ENCODE measurements at places on chromosomes 6 and 20.
A peak's percentile ranks its signal among the peaks of the same experiment; 100 is the strongest.

DNA sequence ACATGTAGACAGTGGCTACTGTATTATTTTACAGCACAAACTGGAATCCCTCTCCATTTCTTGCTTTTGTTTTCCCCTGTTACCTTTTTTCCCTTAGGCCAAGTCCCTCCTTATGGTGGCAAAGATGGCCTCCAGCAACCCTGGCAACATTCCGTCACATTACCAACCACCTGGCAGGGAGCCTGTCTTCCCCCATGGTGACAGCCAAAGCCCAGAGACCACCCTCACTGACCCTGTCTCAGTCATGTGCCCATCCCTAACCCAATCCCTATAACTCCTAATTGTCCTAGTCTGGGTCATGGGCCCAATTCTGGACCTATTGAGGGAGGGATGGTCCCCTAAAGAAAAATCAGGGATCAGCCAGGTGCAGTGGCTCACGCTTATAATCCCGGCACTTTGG lies 27.6 kb downstream of the PARD6B start:
- no peak for DNase-seq

DNA sequence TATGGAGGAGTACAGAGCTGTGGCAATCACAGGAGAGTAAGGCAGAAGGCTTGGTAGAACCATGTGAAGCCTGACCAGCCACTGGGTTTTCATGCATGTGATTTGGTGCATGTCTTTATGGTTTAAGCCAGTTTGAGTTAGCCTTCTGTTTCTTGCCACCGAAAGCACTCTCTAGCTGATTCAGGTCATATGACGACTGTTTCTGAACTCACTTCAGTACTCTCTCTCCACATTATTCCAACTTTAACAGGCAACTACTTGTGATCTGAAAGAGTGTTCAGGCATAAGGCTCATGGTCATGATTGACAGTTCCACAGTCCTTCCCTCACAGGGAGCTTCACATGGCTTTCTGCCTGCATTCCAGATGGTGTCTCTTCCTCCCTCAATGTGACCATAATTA lies 63.3 kb upstream of the TAB2 start:
- DNase-seq, result no peak

DNA sequence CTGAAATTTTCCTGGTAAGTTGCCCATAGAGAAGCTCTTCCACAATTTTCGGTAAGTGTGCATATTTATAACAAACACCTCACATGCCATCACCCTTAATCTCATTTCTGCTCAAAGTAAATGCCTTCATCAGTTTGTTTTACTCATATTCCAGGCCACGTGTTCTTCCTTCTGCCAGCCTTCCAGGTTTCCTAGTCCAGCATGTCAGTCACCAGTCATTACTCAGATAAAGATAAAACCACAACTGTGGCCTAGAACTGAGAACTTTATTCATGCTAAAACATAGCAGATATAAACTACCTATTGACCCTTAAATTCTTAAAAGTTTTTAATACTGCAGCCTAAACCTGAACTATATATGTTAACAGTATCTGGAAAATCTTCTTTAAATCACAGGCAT lies 149.5 kb upstream of the SLC22A16 start:
- no peak for DNase-seq

DNA sequence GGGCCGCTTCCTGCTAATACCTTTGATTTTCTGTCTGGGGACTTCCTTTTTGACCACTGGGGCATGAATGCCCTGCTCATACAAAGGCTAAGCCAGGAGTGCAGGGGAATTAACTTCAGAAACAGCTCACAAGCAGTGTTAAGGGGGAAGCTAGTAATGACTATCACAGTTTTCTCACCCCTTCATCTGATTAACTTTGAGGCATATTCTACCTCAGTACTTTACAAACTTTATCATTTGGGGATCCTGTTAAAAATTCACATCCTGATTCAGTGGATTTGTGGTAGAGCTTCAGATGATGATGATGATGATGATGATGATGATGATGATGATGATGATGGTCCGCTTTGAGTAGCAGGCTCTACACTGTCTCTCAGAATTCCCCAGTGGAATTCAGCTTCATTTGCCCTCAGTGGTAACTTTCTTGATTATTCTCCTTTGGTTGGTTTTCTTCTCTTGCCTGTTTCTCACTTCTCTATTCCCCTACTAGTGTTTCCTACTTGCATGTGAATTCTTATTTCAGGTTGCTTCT lies 78.4 kb upstream of the TMEM170B start:
- DNase-seq, result no peak

DNA sequence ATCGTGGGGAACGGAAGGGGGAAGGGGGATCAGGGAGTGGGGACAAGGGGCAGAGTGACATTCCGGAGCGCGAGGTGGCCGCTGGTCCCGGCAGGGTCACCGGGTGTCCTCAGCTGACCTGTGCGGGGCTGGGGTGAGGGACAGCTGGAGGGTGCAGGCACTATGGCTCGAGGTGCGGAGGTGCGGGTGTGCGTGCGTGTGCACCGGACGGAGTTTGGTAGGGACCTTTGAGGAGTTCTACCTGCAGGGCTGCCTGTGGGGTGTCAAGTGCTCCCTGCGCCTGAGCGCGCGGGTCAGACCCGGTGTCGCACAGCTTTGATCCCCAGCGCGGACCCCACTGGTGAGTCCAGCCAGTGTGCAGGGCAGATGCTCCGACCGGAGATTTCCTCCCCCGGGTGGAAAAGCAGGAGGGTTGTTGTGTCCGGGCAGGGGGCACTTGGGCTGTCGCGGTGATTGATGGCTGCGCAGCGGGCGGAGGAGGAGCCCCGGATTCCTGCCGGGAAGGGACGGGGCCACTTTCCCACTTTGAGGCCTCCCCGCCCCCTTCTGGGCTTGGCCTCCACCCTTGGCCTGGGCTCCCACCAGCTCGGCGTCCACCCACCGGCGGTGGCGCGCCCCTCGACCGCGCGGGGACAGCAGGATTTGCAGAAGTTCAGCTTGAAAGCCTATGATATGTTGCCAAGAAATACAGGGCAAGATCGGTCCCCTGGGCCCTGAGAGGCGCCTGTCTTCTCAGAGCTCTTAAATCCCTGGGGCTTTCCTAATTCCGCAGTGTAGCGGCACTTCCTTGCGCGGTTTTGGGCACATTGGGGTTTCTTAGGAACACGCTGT lies 658 bp downstream of the RIN2 start:
- DNase-seq, result no peak

DNA sequence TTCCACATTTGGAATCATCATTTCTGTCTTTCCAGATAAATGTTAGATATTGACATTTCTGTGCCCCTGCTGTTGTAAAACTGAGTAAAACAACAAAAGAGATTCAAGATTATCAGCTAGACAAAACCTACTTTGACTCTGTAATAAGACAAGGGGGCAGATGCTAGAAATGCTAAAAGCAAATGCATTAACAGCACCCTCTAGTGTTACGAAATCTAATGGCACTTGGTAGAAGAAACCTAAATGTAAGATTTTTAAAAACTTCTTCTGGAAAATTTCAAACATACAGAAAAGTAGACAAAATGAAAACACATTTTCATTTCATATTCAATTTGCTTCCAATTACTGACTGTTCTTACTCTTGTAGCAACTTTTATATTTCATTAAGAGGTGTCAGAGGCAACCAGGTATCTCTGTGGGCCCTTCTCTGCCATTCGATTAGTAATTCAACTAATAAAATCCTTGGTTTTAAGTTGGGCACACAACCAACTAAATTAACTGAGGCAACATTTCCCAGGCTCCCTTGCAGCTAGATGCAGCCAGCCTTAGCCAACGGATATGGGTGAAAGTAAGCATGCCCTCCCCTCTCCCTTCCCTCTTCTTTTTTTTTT lies 45.0 kb downstream of the SLC23A2 start:
- DNase-seq, result no peak

GRCh38 chr6:164129218-164129617 lies 714.7 kb downstream of the QKI start:
- DNase-seq, result no peak

DNA sequence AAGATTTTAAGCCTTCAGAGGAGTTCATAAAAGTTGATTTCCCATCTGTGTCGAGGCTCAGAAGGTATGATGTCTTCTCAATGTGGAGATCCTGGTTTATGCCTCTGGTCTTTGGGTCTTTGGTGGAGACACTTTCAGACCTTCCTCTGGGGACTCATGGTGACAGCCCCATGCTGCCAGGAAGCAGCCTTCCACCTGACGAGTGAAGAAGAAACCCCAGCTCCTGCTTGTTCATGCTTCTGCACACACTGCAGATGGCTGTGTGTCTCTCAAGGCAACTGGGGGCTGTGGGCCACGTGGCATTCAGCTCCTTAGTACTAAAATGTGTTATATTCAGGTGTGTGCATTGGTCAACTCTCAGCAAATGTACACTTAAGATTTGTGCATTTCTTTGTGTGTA lies 4.9 kb upstream of the SCP2D1 start:
- DNase-seq, result no peak

DNA sequence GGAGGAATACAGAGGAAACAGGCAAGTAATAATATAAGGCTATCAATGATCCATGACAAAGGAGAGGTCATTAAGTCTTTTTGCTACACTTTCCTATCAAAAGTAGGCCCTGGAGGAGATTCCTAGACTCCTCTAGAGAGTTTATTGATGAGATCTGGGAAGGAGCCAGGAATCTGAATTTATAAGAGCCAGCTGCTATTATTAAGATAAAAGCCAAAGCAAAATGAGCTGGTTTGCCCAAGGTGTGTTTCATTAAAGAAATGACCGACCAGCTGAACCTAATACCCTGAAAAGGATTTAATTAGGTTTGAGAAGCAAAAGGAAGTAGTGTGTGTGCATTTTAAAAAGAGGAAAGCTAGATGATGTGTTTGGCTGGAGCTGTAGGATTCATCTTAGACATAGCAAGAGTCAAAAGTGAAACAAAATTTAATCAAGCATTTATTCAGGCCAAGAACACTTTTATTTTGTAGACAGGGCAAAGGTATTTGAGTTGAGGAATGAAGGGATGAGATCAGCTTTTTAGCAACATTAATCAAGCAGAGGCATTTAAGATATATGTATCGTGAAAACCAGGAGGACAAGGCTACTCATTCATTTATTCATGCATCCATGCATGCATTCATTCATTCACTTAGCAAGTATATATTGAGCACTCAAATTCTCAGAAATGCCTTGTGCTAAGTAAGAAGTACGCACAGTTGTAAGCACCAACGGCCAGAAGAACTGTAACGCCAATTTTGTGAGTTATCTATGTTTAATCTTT lies 43.5 kb upstream of the SCAF8 start:
- DNase-seq, result no peak

GRCh38 chr6:131951576-131952230 lies 531 bp upstream of the CCN2 start:
- no peak for DNase-seq

GRCh38 chr6:35602133-35602946 lies 86.4 kb downstream of the FKBP5 start:
- DNase-seq, result no peak

DNA sequence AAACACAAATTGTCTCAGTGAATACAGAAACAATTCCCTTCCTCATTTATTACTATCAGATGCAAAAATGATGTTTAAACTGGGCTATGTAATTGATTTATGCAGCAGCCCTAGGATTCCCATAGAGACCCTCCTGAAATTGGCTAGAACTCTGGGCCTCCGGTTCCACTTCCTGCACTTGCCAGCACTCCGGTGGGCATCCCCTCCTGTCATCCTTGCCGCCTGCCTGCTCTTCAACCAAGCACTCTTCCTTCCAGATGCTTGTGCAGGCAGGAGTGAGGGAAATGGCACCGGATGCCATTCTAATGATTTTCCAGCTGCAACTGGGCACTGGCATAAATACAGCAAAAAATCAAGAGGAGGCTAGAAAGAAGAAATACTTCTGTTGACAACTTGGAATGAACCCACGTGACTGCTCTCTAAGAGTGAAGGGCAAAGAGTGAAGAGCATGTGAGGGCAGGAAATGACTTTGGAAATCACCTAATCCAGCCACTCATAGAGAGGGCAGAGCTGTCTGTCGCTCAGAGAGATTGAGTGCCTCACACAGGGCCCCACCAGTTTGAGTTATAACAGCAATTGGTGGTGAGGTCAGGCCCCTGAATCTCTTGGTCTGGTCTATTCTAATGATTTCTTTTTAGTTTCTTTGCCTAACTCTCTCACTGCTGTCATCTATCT lies 3.7 kb upstream of the NEDD9 start:
- peak; percentile 28 for DNase-seq

- DNase-seq, result no peak
Measured at GRCh38 chr20:17524560-17524959, 6.6 kb downstream of the BFSP1 start.

DNA sequence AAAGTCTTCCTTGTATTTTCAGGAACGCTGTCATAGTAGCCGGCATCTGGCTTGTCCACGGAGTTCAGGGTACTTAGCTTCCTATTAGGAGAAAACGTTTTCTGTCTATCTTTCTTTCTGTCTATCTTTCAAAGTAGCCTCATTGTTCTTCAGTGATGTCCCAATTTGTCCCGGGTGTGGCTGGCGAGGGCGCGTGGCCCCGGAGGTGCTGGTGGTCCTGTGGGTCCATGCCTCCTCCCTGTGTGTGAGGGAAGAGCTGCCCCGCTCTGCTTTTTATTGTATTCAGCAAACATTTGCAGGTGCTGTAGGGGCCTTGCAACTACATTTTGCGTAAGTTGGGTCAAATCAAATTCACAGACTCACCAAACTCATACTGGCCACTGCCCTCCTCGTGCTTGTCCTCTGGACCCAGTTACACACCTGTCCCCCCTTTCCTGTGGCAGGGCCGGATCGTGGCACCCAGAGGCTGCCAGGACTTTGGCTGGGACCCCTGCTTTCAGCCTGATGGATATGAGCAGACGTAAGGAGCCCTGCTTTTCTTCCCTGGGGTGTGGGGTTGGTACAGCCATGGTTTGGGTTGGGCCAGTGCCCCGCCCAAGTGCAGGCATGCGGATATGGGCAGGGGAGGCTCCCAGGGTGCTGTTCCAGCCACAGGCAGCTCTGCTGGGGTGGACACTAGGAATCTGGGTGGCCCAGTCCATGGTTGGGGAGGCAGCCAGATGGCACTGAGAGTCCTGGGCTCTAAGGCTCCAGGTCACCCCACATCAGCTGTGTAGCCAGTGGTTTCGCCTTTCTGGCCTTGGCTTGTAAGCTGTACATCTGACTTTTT lies 12.3 kb downstream of the ITPA start:
- DNase-seq, result no peak

GRCh38 chr6:127225497-127225896 lies 41.2 kb upstream of the RNF146 start:
- DNase-seq, result no peak

GRCh38 chr6:1622220-1622850 lies 12.6 kb downstream of the FOXC1 start:
- no peak for DNase-seq

GRCh38 chr20:4006640-4007039 lies 8.7 kb downstream of the RNF24 start:
- DNase-seq, result no peak

GRCh38 chr20:38645980-38646858 lies 44.6 kb downstream of the ARHGAP40 start:
- DNase-seq, result peak; percentile 91

- no peak for DNase-seq
Measured at GRCh38 chr6:41939176-41939847, 2.3 kb downstream of the CCND3 start.
